ENCODE measurements at places on chromosomes 7 and 10. TPM values are rescaled to one million over a fixed set of nuclear protein-coding genes. Genes with fewer than 3 reads are reported as not detected.

MALRD1 gene
- 0.96 TPM for total RNA-seq

GBX1 gene
- total RNA-seq: not detected

GIMAP2 gene
- total RNA-seq: 10.7 TPM

ASB4 gene
- 0.33 TPM for total RNA-seq

HOXA3 gene
- total RNA-seq: 4.5 TPM

SLC18A3 gene
- total RNA-seq: not detected

ANKRD22 gene
- not detected for total RNA-seq

ADAM22 gene
- 2.3 TPM for total RNA-seq

UNC5B gene
- total RNA-seq: 0.80 TPM

IL6 gene
- total RNA-seq: 3.8 TPM

DENND2A gene
- 6.9 TPM for total RNA-seq

MRC1 gene
- total RNA-seq: 13.8 TPM

TMEM176B gene
- 75.5 TPM for total RNA-seq

TCAF2 gene
- total RNA-seq: 2.2 TPM

KCNIP2 gene
- total RNA-seq: 11.9 TPM

CCDC6 gene
- total RNA-seq: 44.9 TPM

MYPN gene
- not detected for total RNA-seq

Measured in breast epithelium (tissue), 4 donors.